ENCODE measurements at places on chromosomes 4 and X. TPM values are rescaled to one million over a fixed set of nuclear protein-coding genes. Genes with fewer than 3 reads are reported as not detected.
A peak's percentile ranks its signal among the peaks of the same experiment; 100 is the strongest.

DNA sequence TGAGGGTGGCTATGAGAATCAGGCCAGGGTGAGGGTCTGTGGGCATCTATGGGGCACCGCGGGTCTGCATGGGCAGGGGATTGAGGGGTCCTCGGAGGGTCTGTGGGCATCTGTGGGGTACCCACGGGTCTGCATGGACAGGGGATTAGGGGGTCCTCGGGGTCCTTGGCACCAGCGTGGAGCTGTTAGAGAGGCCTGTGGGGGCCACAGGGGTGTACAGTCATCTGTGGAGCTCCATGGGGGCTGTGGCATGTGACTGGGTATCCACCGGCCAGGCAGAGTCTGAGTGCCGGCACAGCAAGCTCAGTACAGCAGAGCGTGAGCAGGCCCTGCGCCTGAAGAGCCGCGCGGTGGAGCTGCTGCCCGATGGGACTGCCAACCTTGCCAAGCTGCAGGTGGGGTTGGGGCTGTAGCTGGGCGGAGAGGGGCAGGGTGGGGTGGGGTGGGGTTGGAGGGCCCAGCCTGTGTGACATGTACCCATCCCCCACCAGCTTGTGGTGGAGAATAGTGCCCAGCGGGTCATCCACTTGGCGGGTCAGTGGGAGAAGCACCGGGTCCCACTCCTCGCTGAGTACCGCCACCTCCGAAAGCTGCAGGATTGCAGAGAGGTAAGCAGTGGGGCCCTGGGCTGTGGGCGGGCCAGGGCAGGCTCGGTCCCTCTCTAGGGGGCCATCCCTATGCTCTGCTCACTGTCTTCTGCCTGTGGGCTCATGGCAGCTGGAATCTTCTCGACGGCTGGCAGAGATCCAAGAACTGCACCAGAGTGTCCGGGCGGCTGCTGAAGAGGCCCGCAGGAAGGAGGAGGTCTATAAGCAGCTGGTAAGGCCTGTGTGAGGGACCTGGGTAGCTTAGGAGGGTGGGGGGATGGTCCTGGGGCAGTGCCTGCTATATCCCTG, 12.9 kb downstream of the CCDC22 start:
- peaks cover 17% of the 10 kb centered on the region for H3K36me3 ChIP-seq
- DNase-seq, result no peak
- H3K27me3 ChIP-seq, result no peaks in the 10 kb centered on the region
- no peak overlapping the region for H3K4me3 ChIP-seq
- H3K4me1 ChIP-seq, result no peaks in the 10 kb centered on the region

DNA sequence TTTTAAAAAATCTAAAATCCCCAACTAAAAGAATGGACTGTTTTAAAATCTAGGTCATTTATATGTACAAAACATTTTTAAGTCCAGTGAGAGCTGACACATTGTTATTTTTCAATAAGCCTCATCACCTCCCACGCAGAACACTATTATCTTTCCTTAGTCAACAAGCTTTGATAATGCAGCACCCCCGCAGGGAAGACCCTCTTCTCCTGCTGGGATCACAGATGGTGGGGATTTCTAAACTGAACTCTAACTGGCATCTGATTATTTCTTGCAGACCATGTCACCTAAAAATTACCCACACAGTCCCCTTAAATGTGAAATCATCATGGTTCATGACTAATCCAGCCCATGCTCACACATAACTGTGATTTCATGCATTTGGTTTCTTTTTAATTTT, 11.6 kb downstream of the SYTL4 start:
- H3K27ac ChIP-seq, result no peak overlapping the region
- DNase-seq, result no peak
- no peaks in the 10 kb centered on the region for H3K36me3 ChIP-seq

- DNase-seq, result no peak
- H3K4me1 ChIP-seq, result no peaks in the 10 kb centered on the region
- H3K27ac ChIP-seq, result no peak overlapping the region
These were observed 71.6 kb upstream of the LEF1 start for GRCh38 chr4:108240366-108240765.

DNA sequence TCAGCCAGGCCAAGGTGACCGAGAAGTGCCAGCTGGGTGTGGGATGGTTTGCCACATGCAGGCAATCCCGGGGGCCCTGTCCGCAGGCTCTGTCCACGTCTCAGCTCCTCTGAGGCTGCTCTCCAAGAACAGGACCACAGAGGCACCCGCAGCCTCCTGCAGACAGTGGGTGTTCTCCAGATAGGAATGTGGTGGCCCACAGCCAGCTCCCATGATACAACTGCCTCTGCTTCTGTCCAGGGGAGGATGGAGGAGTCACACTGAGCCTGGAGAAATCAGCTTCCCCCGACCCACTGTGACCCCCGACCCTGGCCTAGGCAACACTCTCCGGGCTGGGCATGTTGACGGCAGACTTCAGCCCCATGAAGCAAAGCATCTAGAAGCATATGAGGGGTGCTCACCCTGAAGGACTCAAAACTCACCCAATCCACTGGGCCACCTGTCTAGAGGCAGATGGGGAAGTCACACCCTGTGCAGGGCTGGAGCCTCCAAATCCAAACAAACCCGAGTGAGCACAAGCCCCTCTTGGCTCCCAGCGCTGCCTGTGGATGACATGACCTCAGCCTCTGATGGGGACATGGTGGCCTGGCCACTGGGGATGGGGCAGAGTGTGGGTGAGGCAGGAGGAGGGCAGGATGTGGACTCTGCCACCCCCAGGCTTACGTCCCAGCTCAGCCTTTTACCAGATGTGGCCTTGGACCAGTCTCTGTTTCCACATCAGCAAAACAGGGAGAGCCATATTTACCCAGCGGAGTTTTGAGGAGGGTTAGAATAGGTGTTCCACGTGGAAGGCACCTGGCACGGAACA, 102.3 kb downstream of the PSAPL1 start:
- DNase-seq, result no peak
- H3K27ac ChIP-seq, result no peak overlapping the region
- peaks cover 78% of the 10 kb centered on the region for H3K27me3 ChIP-seq
- no peaks in the 10 kb centered on the region for H3K36me3 ChIP-seq

DNA sequence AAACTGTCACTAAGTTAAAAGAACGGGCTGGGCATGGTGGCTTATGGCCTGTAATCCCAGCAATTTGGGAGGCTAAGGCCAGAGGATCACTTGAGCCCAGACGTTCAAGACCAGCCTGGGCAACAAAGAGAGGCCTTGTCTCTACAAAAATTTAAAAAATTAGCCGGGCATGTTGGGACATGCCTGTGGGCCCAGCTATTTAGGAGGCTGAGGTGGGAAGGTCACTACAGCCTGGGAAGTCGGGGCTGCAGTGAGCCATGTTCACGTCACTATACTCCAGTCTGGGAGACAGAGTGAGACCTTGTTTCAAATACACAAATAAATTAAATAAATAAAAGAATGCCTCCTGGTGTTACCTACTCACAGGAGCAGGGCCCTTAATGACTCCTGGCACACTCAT, 69.5 kb downstream of the APBB2 start:
- H3K4me1 ChIP-seq, result no peaks in the 10 kb centered on the region
- H3K36me3 ChIP-seq, result no peaks in the 10 kb centered on the region
- DNase-seq, result no peak
- H3K4me3 ChIP-seq, result no peak overlapping the region
- no peaks in the 10 kb centered on the region for H3K27me3 ChIP-seq

- peak overlapping the region; percentile 36 for H3K4me3 ChIP-seq
- peak overlapping the region; percentile 38 for H3K27ac ChIP-seq
These were observed 158.8 kb upstream of the AADAT start for GRCh38 chr4:170248576-170248975.

DNA sequence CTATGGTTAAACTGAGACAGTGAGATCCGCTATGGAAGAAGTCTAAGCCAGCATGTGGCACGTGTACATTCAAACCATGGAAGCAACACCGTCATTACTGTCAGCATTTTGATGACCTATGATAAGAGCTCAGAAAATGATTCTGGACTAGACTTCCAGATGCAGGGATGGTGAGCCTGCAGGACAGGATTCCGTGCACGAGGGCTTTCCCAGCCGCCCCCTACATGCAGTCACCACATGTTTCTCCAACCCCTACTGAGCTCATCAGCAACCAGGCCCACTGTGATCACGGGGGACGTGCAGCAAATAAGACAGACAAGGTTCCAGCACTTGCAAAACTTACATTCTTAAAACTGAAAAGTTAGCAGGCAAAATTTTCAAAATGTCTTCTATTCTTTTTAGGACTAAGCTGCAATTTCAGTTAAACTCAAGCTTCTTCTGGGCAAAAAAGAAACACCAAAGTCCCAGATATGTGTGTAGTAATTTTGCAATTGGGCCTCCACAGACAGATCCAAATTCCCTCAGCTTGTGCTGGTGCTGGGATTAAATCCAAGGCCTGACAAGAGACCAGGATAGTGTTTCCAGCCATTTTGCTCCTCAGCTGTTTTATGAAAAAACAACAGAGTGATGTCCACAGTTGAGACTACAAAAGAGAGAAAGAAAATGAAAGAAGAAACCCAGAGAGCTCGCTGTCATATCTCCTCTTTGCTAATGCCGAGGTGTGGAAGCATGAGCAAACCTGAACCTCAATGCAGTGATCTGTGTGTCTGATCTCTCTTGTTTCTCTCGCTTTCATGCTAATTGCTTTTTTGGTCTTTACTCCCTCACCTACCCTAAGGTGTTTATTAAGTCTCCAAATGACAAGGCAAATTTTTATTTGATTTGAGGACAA, 118.2 kb downstream of the AFAP1 start:
- peaks cover 12% of the 10 kb centered on the region for H3K4me1 ChIP-seq
- no peak overlapping the region for H3K4me3 ChIP-seq
- peaks cover 25% of the 10 kb centered on the region for H3K36me3 ChIP-seq
- no peaks in the 10 kb centered on the region for H3K27me3 ChIP-seq
- H3K27ac ChIP-seq, result no peak overlapping the region
- DNase-seq, result no peak

- H3K4me3 ChIP-seq, result no peak overlapping the region
- no peaks in the 10 kb centered on the region for H3K4me1 ChIP-seq
- H3K36me3 ChIP-seq, result no peaks in the 10 kb centered on the region
- no peaks in the 10 kb centered on the region for H3K27me3 ChIP-seq
These were observed 6.8 kb downstream of the IL9R start for GRCh38 chrX:156004256-156004655.

GRCh38 chr4:26862381-26862915, 1.8 kb downstream of the STIM2 start:
- peaks cover 33% of the 10 kb centered on the region for H3K4me1 ChIP-seq
- no peak overlapping the region for H3K27ac ChIP-seq
- peaks cover 35% of the 10 kb centered on the region for H3K36me3 ChIP-seq
- no peaks in the 10 kb centered on the region for H3K27me3 ChIP-seq

- no peaks in the 10 kb centered on the region for H3K4me1 ChIP-seq
- H3K36me3 ChIP-seq, result no peaks in the 10 kb centered on the region
- no peak for DNase-seq
- H3K4me3 ChIP-seq, result no peak overlapping the region
- H3K27me3 ChIP-seq, result no peaks in the 10 kb centered on the region
These were observed 168.9 kb downstream of the GPAT3 start for GRCh38 chr4:83704786-83705185.

GRCh38 chr4:106671716-106672115, 303.1 kb upstream of the GIMD1 start:
- no peaks in the 10 kb centered on the region for H3K4me1 ChIP-seq
- H3K27me3 ChIP-seq, result no peaks in the 10 kb centered on the region
- H3K4me3 ChIP-seq, result no peak overlapping the region
- no peaks in the 10 kb centered on the region for H3K36me3 ChIP-seq
- no peak for DNase-seq
- H3K27ac ChIP-seq, result no peak overlapping the region

- H3K27me3 ChIP-seq, result no peaks in the 10 kb centered on the region
- peaks cover 8% of the 10 kb centered on the region for H3K4me1 ChIP-seq
- H3K36me3 ChIP-seq, result no peaks in the 10 kb centered on the region
- no peak for DNase-seq
These were observed 49.7 kb upstream of the ELOVL6 start for GRCh38 chr4:110248100-110248499.

DNA sequence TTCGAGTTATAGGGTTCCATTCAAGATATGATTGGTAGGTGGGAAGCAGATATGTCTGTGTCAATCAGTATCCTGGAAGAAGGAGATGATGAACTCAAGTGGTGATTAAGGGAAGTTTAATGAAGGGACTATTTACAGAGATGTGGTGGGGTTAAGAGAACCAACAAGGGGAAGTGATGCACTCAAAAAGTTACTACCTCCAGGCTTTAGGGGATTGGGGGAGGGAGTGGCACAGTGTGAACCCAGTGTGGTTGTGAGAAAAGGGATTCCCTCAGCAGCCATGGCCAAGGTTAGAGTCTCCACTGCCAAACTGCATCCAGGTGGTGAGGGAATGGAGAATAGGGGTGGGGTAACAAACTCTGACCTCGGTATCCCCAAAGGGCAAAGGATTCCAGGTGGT, 27.9 kb downstream of the PKD2 start:
- H3K36me3 ChIP-seq, result peaks cover 14% of the 10 kb centered on the region
- H3K27me3 ChIP-seq, result no peaks in the 10 kb centered on the region
- no peak overlapping the region for H3K4me3 ChIP-seq

GRCh38 chrX:100830547-100830946, 10.4 kb downstream of the CSTF2 start:
- no peak overlapping the region for H3K4me3 ChIP-seq
- H3K27ac ChIP-seq, result no peak overlapping the region
- DNase-seq, result no peak
- H3K4me1 ChIP-seq, result peaks cover 10% of the 10 kb centered on the region
- H3K27me3 ChIP-seq, result no peaks in the 10 kb centered on the region

GRCh38 chr4:188550296-188550695, 411.1 kb downstream of the TRIML1 start:
- no peak for DNase-seq
- no peak overlapping the region for H3K4me3 ChIP-seq
- H3K27ac ChIP-seq, result no peak overlapping the region
- no peaks in the 10 kb centered on the region for H3K4me1 ChIP-seq
- H3K27me3 ChIP-seq, result no peaks in the 10 kb centered on the region

GRCh38 chr4:108651014-108651791, 804 bp downstream of the OSTC start:
- H3K27ac ChIP-seq, result peak overlapping the region; percentile 96
- no peaks in the 10 kb centered on the region for H3K27me3 ChIP-seq
- DNase-seq, result no peak
- H3K36me3 ChIP-seq, result peaks cover 21% of the 10 kb centered on the region
- H3K4me3 ChIP-seq, result peak overlapping the region; percentile 86

GRCh38 chr4:148847544-148848255, 405.5 kb upstream of the NR3C2 start:
- H3K4me3 ChIP-seq, result no peak overlapping the region
- peaks cover 10% of the 10 kb centered on the region for H3K36me3 ChIP-seq
- peaks cover 22% of the 10 kb centered on the region for H3K4me1 ChIP-seq
- no peaks in the 10 kb centered on the region for H3K27me3 ChIP-seq
- H3K27ac ChIP-seq, result no peak overlapping the region

- peak; percentile 8 for DNase-seq
- no peaks in the 10 kb centered on the region for H3K27me3 ChIP-seq
- H3K4me1 ChIP-seq, result peaks cover 11% of the 10 kb centered on the region
These were observed 702 bp downstream of the MMGT1 start for GRCh38 chrX:135973025-135973547.

Gene SUPT20HL2
- total RNA-seq, result not detected

Gene TBC1D8B
- 15.3 TPM for total RNA-seq

Gene SATL1
- total RNA-seq, result not detected

Gene WDR1
- 188 TPM for total RNA-seq

Gene RRH
- total RNA-seq, result 0.34 TPM

Gene MAGIX
- 13.9 TPM for total RNA-seq

Gene GPC3
- 4.0 TPM for total RNA-seq

Measured in Calu3 (cell line).